HFFc6 (cell line): ENCODE measurements at places on chromosomes 12 and 14. TPM values are rescaled to one million over a fixed set of nuclear protein-coding genes. Genes with fewer than 3 reads are reported as not detected.

- no peak overlapping the region for H3K27ac ChIP-seq
- peaks cover 39% of the 10 kb centered on the region for H3K4me1 ChIP-seq
- no peak overlapping the region for H3K4me3 ChIP-seq
- no peak for DNase-seq
- H3K36me3 ChIP-seq, result peaks cover 25% of the 10 kb centered on the region
Measured at GRCh38 chr14:95477411-95478269, 38.8 kb downstream of the SYNE3 start.

- peak overlapping the region; percentile 91 for H3K27ac ChIP-seq
- no peaks in the 10 kb centered on the region for H3K27me3 ChIP-seq
Measured at GRCh38 chr14:89600029-89600428, 183.0 kb upstream of the FOXN3 start.

DNA sequence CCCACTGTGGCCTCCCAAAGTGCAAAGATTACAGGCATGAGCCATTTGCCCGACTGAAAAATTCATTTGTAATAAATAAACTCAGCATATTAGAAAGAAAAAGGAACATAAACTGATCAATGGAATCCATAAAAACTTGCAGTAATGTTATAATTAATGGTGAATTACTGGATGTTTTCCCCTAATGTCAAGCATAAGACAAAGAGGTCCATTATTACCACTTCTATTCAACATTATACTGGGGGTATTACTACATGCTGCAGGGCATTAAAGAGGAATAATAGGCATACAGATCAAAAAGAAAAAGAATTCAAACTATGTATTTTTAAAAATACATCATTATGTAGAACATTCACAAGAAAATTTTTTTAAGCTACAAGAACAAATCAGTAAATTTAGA lies 926.8 kb downstream of the LRFN5 start:
- DNase-seq, result no peak
- H3K27me3 ChIP-seq, result no peaks in the 10 kb centered on the region; the same call in 1 of the 2 replicates
- no peaks in the 10 kb centered on the region for H3K36me3 ChIP-seq
- no peak overlapping the region for H3K4me3 ChIP-seq
- H3K4me1 ChIP-seq, result no peaks in the 10 kb centered on the region

GRCh38 chr12:110540048-110540447 lies 37.9 kb downstream of the RAD9B start:
- peak overlapping the region; percentile 77 for H3K27ac ChIP-seq
- peaks cover 45% of the 10 kb centered on the region for H3K36me3 ChIP-seq
- DNase-seq, result peak; percentile 24
- H3K4me3 ChIP-seq, result peak overlapping the region; percentile 61; the same call in 1 of the 2 replicates
- no peaks in the 10 kb centered on the region for H3K27me3 ChIP-seq

GRCh38 chr14:106094654-106095189 lies 568.3 kb downstream of the TMEM121 start:
- H3K36me3 ChIP-seq, result no peaks in the 10 kb centered on the region
- H3K27me3 ChIP-seq, result no peaks in the 10 kb centered on the region
- no peaks in the 10 kb centered on the region for H3K4me1 ChIP-seq
- H3K27ac ChIP-seq, result no peak overlapping the region
- DNase-seq, result no peak

DNA sequence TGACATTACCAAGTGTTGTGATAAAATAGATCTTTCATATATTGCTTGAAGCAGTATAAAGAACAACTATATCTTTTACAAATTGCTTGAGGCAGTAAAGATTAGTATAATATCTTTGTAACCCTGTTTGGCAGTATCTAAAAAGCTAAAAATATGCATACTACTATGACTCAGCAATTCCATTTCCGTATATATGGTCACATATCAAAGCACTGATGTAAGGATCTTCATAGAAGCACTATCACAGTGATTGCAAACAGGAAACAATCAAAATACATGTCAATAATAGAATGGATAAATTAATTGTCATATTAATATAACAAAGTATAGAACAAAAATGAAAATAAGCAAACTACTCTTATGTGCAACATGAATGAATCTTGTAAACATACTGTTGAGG lies 158.4 kb upstream of the IGF1 start:
- H3K27ac ChIP-seq, result peak overlapping the region; percentile 69
- peak; percentile 47 for DNase-seq
- peaks cover 63% of the 10 kb centered on the region for H3K4me1 ChIP-seq
- H3K36me3 ChIP-seq, result peaks cover 25% of the 10 kb centered on the region
- H3K27me3 ChIP-seq, result no peaks in the 10 kb centered on the region

Gene INHBE
- 0.12 to 0.45 TPM (median 0.25 TPM) in 3 replicates for total RNA-seq

Gene KRT2
- total RNA-seq, result not detected in 3 replicates
